ENCODE measurements at places on chromosomes 6 and 20. TPM values are rescaled to one million over a fixed set of nuclear protein-coding genes. Genes with fewer than 3 reads are reported as not detected.

The CLPSL1 gene
- total RNA-seq = not detected

- DNase-seq = no peak
Measured at GRCh38 chr6:144335914-144336313, 50.8 kb downstream of the UTRN start.

GRCh38 chr6:54491431-54491830 is 183.2 kb downstream of the TINAG start:
- DNase-seq = no peak

- DNase-seq = no peak
Measured at GRCh38 chr6:167429353-167429752, 104.5 kb downstream of the TTLL2 start.

The C6orf15 gene
- not detected for total RNA-seq

- DNase-seq = no peak
Measured at GRCh38 chr6:20696676-20697075, 162.4 kb downstream of the CDKAL1 start.

DNA sequence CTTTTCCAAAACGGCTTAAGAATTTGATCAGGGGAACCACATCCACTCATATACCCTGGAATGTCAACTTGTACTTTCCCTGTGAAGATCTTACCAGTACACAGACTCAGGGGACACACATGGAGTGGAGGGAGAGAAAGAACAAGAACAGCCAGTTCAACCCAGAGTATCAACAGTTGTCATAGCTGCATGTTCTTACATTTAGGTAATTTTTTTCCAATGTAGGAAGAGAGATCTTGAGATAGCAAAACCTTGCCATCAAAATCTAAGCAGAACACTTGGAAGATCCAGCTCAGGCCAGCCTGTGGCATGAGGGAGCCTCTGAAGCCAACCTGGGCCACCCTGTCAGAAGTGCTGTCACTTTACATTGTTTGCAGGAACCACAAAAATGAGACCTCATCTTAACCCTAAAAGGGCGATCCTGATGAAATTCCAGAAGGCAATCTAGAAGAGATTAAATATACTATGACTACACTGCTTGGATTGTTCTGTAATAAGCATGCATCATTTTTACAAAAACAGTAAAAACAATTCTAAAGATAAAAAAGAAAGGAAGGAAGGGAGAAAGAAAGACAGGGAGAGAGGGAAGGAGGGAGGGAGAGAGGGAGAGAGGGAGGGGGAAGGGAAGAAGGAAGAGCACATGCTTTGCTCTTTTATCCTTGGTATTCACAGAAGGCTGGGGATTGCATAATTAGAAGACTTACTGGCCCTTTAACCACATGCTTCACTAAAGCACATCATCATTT is 124.7 kb upstream of the TCF21 start:
- peak; percentile 61 for DNase-seq

DNA sequence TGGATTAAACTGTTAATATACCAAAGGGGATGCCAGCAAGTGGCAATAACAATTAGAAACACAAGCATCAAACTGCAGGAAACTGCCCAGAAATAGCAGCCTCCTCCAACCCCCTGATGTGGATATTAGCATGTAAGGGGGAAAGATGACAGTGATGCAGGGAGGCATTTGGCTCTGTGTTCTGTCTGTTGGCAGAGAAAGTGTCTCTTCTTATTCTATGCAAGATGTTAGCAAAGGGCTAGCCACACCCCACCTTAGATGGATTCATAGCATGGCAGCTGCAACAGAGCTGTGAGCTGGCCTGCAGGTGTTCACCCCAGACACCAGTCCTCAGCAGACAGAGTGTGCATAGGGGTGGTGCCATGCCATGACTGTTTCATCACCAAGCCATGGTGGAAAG is 38.0 kb downstream of the SCP2D1 start:
- DNase-seq = no peak

The QKI gene
- 228 TPM for total RNA-seq

DNA sequence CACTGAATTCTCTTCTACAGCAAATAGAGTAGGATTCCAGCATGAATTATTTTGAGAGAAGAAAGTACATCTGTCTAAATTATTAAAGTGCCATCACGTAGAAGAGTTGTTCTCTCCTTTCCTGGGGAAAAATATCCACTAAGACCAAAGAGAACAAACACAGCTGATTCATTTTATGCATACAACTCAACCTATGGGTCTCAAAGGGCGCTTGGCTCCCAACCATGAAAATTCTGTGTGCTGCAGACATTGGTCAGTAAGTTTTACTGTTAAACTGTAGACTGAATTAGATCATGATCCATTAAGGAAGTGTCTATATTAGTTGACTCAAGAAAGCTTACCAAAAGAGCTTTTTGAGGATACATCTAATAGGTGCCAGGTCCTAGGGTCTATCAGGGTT is 83.5 kb downstream of the FRK start:
- no peak for DNase-seq

DNA sequence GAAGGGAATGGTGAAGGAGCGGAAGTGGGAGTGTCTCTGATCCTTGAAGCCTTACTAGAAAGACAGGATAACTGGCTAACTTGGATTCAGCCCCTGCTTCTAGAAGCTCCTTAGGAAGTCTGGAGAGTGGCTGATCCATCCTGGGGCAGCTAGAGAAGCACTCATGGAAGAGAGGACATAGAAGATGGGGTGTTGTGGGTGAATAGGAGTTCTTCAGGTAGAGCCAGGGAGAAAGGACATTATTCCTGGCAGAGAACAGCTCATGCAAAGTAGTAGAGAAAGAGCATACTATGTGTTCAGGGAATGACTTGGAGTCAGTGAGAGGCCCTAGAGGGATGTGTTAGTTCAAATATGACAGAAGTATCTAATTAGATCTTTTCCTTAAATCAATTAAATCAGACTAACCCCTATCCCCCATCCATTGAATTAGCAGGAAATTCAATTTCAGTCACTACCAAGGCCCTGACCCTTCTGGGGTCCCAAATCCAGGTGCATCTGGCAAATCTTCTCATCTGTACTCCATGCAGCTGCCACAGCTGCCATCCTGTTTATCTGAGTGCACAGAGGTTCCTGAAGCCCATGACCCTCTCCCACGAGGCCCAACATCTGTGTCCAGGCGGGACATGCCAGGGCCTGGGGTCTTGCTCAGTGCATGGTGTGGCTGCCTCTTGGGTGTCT is 130.7 kb downstream of the DHX35 start:
- DNase-seq = peak; percentile 6

- peak; percentile 66 for DNase-seq
Measured at GRCh38 chr20:23245553-23246181, 104.9 kb upstream of the NXT1 start.

The TMEM200A gene
- total RNA-seq = 6.5 TPM

The CLPSL2 gene
- total RNA-seq = not detected

The HLA-DQA1 gene
- 135 TPM for total RNA-seq

DNA sequence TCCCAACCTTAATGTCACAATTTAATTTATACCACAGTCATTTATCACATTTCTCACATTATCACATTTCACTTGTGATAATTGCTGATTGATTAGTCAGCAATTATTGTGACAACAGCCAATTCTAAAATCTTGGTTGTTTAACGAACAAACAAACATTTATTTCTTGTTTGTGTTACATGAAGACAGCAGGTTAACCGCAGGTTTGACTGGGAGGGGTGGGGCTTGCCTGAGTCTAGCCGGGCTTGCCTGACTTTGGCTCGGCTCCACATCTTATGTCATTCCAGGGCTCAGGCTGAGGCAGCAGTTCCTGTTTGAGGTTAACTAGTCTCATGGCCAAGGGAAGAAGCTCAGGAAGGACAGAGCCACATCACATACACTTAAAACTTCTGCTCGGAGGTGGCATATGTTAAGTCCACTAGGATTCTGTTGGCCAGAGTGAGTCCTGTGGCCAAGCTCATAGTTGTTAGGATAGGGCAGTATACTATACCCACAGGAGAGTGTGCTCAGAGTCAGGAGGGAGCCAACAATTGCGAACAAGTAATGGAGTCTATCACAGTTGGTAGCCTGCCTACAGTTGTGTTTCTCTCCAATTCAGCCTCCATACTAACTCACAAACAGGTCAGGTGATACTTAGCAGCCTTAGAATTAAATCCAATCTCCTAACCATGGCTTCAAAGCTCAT is 90.0 kb upstream of the IFNGR1 start:
- peak; percentile 50 for DNase-seq

GRCh38 chr6:82040405-82041221 is 206.9 kb downstream of the IBTK start:
- DNase-seq = peak; percentile 78

- DNase-seq = no peak
Measured at GRCh38 chr6:156980948-156981347, 203.8 kb downstream of the ARID1B start.

The ARFGAP1 gene
- total RNA-seq = 108 TPM

DNA sequence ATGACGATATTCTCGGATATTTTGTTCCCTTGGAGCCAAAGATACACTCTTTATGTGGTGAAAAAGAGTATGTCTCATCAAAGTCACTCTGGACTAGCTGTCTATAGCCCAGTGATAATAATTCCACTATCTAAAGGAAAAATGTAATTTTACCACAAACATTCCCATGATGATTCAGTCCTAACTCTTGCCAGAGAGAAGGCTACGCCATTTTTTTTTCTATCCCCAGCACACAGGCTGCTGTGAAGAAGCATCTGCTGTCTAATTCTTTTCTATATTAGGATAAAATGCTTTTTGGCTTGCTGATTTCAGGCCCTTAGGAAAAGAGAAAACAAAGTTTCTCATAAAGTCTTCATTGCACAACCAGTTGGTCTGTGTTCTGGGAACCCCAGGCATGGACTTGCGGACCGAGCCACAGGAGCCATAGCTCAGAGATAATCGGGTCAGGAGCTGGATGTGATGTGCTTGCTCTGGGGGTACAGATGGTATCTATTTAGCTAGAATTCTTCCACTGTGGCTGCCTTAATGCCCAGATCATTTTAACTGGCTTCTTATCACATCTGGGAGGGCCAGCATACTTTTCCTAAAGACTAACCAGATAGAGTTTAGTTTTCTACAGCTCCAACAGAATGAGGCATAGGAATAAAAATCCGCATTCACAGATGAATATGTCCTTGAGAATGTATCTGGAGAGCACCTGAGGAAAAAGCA is 683.7 kb upstream of the ID4 start:
- no peak for DNase-seq

DNA sequence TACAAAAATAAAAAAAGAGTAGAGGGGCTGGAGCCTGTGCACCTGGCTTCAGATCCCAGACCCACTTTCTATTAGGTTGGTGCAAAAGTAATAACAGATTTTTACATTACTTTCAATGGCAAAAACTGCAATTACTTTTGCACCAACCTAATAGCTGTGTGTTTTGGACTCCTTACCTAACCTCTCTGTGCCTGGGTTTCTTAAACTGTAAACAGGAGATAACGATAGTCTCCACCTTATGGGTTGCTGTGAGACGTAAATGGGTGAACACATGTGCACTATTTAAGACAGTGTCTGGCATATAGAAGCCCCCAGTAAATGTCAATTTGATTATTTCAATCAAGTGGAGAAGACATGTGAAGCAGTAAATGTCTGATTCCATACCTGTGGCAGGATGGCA is 89.7 kb downstream of the TFAP2C start:
- no peak for DNase-seq

DNA sequence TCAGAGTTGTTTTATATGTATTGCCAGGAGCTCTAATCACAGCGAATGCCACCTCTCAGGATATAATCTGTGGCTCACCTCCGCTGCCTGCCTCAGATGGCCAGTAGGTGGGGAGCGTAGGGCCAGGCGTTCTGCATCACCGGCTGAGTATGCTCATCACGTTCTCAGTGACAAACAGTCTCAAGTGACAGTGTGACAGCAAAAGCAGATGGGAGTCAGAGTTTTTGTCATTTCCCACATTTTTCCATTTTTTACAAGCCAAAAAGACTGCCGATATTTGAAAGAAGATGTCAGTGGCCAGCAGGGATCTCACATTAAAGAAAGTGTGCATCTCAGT is 208.7 kb downstream of the ALDH8A1 start:
- no peak for DNase-seq

The SIRPD gene
- 0.86 TPM for total RNA-seq

The FAM83B gene
- total RNA-seq = 4.4 TPM

GRCh38 chr6:36666826-36667591 is 11.5 kb upstream of the CDKN1A start:
- DNase-seq = peak; percentile 30

DNA sequence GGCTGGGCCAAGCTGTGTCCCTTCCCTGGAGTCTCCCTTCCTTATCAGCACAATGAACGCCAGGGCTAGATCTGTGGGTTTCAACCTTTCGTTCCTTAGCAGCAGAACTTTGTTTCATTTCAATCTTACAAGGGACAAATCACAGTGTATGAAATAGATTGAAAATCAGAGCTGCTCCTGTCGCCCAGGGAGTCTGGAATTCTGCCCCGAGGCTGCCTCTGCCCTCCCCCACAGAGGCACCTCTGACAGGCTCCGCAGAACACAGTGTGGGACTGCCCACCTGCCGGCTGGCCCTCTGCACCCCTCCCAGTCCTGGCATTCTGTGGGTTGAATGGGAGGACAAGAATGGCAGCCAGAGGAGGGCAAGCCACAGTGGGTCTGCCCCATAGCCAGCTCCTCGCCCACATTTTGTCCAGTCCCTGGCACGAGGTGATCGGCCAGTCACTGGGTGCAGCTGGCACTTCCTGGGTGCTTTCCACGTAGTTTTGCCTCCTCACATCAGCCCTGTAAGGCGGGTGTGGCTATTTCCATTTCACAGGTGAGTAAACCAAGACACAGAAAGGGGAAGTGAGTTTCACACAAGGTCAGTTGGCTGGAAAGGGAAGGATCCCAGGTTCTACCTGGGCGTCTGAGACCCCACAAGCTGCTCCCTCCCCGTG is 26.1 kb downstream of the MANBAL start:
- no peak for DNase-seq

The ANKEF1 gene
- 7.9 TPM for total RNA-seq

DNA sequence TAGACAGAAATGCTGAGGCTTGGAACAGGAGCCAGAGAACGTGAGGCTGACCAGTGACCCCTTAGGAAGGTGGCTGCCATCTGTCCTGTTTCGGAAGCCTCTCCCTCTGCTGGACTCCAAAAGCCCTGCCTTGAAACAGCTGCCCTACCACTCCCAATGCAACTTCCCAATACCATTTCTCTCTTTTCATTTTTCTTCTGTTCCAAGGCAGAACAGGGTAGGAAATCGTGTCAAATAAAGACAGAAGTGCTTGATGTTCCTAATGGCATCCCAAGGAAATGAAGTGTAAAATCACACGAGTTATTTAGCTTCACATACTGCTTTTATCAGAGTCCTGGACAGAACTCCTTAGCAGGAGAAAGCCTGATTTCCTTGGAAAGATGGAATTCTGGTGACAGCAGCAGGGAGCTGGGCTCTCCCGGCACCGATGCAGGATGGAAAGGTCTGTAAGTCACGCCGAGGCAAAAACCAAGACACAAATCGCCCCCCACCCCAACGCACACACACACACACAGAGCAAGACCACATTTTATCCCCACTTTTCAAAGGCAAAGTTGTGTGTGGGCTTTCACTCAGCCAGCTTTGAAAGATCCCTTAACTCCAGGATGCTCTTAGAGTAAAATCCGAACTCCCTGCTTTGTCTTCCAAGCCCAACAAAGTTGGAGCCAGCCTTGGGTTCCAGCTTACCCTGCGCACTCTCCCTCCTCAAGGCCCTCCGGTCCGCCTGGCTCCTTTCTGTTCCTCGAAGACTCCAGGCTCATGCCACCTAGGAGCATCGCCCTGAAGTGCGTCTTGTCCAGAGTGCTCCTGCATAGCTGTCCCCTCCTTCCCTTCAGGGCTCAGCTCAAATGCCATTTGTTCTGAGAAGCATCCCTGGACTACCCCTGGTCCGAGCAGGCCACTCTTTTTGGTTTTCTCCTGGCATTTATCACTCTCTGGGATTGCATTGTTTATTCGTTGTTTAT is 11.6 kb upstream of the STX16 start:
- no peak for DNase-seq

The SYNE1 gene
- total RNA-seq = 206 TPM

GRCh38 chr6:39617026-39617425 is 108.2 kb downstream of the KIF6 start:
- DNase-seq = no peak

GRCh38 chr6:33014841-33015634 is 5.6 kb upstream of the HLA-DOA start:
- DNase-seq = peak; percentile 67

Data from lung (tissue), 17 donors.